ENCODE measurements at places on chromosomes 3 and 15.

- DNase-seq: no peak
Observed at GRCh38 chr15:69643476-69643875, 190.9 kb downstream of the RPLP1 start.

- peak; percentile 4 for DNase-seq
Observed at GRCh38 chr3:196712514-196713413, 587 bp downstream of the PIGX start.

DNA sequence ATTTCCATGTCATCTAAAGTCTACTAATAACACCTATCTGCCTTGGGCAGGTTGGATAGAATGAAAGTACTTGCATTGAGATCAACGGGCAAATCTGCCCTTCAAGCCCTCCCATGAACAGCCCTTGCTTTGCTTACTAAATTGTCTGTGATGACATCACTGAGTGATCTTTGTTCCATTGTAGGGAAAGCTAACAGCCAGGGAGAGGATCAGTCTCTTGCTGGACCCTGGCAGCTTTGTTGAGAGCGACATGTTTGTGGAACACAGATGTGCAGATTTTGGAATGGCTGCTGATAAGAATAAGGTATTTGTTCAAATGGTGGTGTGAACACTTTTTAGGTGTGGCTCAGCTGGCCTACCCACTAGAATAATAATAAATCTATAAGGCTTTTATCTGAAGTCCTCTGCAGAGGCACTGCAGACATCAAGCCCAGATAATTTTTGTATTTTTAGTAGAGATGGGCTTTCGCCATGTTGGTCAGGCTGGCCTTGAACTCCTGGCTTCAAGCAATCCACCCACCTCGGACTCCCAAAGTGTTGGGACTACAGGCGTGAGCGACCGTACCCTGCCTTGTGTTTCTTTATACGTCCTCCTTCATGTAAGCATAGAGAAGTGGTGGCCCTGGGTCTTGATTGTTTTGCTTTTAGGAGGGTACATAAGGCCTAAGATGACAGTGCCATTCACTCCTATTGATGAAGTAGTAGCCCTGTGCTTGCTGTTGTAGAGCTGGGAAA lies 5.7 kb downstream of the PCCB start:
- DNase-seq: no peak

GRCh38 chr3:197029511-197030167 lies at the start of gene MELTF:
Gene MELTF (minus strand): TSS chr3:197029817. CDS start chr3:197029702, 115 bp downstream.
- DNase-seq: no peak

GRCh38 chr15:72423256-72423655 lies 25.2 kb downstream of the TMEM202 start:
- no peak for DNase-seq

DNA sequence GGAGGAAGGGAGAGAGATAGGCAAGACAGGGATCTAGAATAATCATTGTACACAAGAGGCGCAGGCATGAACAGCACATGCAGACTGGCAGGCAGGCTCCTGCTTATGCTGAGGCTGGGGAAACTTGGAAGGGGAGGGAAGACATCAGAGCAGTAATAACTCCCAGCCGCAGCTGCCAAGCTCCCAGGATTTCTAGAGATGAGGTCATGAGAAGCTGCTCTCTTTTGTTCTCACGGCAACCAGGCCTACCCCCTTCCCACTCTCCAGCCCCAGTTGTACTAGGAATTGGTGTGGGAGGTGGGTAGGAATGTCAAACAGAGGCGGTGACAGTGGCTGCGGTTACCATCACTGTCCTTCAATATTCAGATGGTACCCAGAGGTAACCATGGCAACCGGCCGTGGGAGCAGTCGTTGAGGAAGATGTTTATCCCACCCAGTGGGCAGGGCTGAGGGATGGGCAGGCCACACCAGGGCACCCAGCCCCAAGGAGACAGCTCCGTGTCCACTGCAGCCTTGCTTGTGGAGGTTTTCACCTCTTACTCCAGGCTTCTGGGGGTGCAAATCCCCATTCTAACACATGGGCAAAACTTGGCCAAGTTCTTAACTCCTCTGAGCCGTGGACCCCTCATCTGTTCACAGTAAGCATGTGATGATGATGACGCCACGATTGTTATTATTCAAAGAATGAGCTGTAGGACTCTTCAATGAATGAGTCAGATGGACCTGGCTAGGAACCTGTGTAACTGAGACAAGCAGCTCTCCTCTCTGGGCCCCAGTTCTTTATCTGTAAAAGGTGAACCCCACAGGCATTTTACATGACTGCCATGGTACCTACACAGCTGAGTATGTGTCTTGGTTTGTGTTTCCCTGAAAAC lies 360.8 kb upstream of the PROK2 start:
- DNase-seq: no peak

GRCh38 chr15:88998980-88999713 lies 86.0 kb upstream of the MFGE8 start:
- DNase-seq: no peak

DNA sequence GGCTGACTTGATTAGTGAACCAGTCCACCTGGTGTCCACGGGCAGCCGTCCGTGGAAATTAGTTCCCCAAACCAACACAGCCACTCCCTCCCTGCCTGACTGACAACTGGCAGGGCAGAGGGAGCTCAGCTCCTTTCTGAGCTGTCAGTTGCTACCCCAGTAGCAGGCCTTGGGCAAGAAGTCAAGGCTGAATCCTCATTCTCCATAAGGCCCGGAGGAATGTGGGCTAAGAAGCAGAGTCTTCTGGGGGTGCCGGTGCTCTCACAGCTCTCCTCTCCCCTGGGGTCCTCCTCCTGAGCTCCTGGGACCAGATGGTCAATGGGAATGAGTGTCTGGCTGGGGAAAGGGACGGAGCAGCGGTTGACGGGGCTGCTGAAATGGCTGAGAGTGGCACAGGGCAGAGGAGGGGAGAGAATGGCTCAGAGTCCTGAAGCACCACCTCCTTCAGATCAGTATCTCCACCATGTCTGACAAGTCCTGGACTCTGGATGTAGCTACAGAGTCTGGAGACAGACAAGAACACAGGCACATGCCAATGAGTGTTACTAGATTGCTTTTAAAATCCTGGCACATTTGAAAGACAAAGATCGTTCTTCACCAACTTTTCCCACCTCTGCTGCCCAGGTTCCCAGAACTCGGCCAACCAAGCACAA lies 16.9 kb downstream of the AMOTL2 start:
- no peak for DNase-seq

DNA sequence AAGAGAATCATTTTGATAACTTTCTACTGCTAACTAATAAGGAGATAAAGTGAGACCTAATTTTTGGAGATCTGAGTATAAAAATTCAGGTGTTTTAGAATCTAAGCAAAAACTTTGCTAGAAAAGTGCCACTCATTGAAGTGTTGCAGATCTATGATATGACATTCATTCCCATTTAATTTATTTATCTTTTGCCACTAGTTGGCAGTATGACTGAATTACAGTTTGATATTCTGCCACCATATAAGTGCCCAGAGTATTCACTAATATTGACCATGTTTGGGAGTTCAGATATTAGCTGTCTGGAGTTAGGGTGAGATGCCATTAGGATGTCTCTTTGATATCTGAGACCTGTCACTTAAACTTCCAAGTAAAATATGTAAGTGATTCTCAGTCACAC lies 251.3 kb upstream of the GBE1 start:
- no peak for DNase-seq

GRCh38 chr3:139357899-139358298 lies 14.1 kb downstream of the MRPS22 start:
- no peak for DNase-seq

- no peak for DNase-seq
Observed at GRCh38 chr3:50562861-50563260, 4.7 kb downstream of the C3orf18 start.

GRCh38 chr3:143429628-143430514 lies 310.3 kb downstream of the CHST2 start:
- no peak for DNase-seq

GRCh38 chr3:38205472-38205805 lies 40.1 kb downstream of the OXSR1 start:
- no peak for DNase-seq

Data from NCI-H524 treated with DMSO at 0.1 percent for 48 hours (cell line).